ENCODE measurements at places on chromosomes 1 and 21.

- DNase-seq: no peak
Measured at GRCh38 chr1:16468558-16468957, 28.0 kb downstream of the NECAP2 start.

DNA sequence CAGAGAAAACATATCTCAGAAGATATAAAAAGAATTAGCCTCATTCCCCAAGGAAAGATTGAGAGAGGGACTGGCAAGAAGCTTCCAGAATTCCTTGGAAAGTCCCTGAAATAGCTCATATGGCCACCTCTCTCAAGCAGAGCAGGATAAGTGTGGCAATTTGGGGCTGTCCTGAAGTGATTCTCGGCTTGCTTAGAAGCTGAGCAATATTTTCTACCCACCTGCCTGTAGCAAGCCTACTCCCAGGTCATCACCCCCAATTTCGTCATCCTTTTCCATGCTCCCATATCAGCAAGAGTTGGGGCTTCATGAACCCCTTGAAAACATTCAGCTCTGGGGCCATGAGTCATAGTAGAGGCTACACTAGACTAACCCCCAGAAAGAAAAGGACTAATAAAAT lies 131.5 kb downstream of the PLPP3 start:
- DNase-seq: no peak

DNA sequence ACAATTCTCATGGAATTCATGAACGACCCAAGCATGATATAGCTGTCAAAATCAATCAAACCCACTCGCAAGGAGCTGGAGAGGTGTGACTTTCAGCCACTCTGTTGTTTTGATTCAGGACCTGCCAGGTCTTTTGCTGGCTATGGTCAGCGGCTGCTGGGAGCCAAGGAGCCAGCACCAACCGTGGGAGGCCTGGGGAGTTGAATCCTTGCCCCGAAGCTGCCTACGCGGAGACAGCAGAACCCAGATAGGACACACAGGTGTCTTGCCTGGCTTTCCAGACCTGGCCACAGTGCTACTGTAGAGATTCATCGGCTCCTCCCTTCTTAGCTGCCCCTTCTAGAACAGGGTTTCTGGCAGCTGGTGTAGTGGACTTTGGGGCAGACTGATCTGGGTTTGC lies 42.7 kb downstream of the ZSCAN20 start:
- no peak for DNase-seq

GRCh38 chr1:40909281-40909680 lies 47.1 kb upstream of the CITED4 start:
- DNase-seq: no peak

DNA sequence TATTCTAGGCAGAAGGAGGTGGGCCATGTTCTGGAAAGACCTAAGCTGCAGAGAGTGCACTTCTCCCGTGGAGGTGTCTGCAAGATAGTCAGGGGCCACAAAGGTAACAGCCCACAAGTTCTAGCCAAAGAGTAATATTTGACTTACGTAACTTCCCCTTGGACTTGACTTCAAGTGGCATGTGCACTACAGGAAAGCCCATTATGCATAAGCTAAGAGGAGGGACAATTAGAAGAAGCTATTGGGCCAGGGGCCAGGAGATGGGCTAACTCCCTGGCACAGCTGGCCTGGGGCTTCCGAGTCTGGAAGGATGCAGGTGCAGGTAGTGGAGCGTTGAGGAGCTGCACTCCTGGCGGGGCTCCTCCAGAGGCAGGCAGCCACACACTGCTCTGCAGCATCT lies 58.3 kb downstream of the ERG start:
- no peak for DNase-seq

All from activated CD4-positive, alpha-beta T cell treated with anti-CD3 and anti-CD28 coated beads, Interleukin-2, amount 50 U/mL, for 48 hours (primary cell).